Activated naive CD8-positive, alpha-beta T cell treated with anti-CD3 and anti-CD28 coated beads, Interleukin-2, amount 50 U/mL, for 24 hours (primary cell): ENCODE measurements at places on chromosomes 11 and 22.

DNA sequence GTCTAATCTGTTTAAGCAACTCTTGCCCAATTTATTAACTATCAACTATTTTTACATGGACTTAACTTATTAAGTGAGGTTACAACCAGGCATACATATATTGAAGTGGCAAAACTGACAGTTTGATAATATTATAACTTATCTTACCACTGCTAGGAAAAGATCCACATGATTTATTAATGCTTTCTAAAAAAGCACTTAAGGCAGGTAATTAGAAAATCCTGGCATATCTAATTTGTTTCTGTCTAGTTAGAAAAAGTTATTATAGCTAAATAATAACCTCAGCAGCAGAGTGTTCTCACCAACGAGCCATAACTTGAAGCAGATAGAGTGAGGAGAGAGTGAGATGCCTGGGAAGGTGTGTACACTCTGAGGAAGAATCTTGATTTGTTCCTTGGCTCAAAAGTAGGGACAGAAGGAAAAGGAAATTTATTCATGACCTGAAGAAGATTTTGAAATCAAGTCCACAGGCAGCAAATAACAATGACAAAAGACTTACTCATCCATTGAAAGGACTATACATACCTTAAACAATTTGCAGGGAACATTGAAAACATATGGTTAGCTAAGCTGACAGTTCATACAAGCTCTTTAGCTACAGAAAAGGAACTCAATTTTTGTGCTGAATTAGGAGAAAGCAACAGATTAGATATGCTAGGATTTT is 7.1 kb upstream of the MUC15 start:
- H3K4me3 ChIP-seq: no peak overlapping the region
- no peaks in the 10 kb centered on the region for H3K36me3 ChIP-seq
- no peak overlapping the region for H3K27ac ChIP-seq
- no peaks in the 10 kb centered on the region for H3K27me3 ChIP-seq
- no peaks in the 10 kb centered on the region for H3K4me1 ChIP-seq

DNA sequence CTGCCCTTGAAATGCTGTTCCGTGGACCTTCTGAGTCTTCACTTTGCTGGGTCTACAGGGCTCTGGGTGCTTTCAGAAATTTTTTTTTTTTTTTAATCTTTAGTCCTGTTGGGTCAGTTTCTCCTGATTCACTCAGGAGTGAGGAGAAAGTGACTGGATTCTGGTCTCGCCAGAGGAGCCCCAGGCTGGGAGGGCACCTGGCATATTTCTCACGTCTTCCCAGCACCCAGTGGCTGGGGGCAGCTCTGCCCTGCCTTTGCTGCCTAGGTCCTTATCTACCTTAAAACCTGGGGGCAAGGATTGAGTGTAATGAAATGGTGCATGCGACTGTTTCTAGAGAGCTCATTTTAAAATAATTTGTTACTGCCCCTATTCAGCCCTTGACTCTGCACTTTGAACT is 23.3 kb downstream of the SAMM50 start:
- peaks cover 45% of the 10 kb centered on the region for H3K36me3 ChIP-seq
- H3K27ac ChIP-seq: no peak overlapping the region
- no peak overlapping the region for H3K4me3 ChIP-seq
- DNase-seq: no peak
- H3K27me3 ChIP-seq: no peaks in the 10 kb centered on the region

GRCh38 chr11:132438418-132438817 is 1068.0 kb downstream of the NTM start:
- no peaks in the 10 kb centered on the region for H3K27me3 ChIP-seq
- H3K4me1 ChIP-seq: no peaks in the 10 kb centered on the region
- no peaks in the 10 kb centered on the region for H3K36me3 ChIP-seq
- H3K4me3 ChIP-seq: no peak overlapping the region

- H3K4me1 ChIP-seq: peaks cover 13% of the 10 kb centered on the region
- peaks cover 15% of the 10 kb centered on the region for H3K27me3 ChIP-seq
- no peak overlapping the region for H3K27ac ChIP-seq
- no peak for DNase-seq
Observed at GRCh38 chr22:37526376-37526775, 7.2 kb upstream of the CARD10 start.

GRCh38 chr11:614623-615503 is 887 bp downstream of the IRF7 start:
- peaks cover 14% of the 10 kb centered on the region for H3K36me3 ChIP-seq
- DNase-seq: no peak
- H3K27ac ChIP-seq: peak overlapping the region; percentile 86
- H3K27me3 ChIP-seq: no peaks in the 10 kb centered on the region
- peak overlapping the region; percentile 84 for H3K4me3 ChIP-seq

- H3K27me3 ChIP-seq: peaks cover 10% of the 10 kb centered on the region
- DNase-seq: no peak
- H3K27ac ChIP-seq: no peak overlapping the region
- no peak overlapping the region for H3K4me3 ChIP-seq
Observed at GRCh38 chr11:94658386-94658785, 91.2 kb downstream of the PIWIL4 start.

GRCh38 chr22:26536056-26536761 is 23.9 kb upstream of the TFIP11 start:
- H3K27me3 ChIP-seq: no peaks in the 10 kb centered on the region
- H3K27ac ChIP-seq: peak overlapping the region; percentile 61

- no peak overlapping the region for H3K27ac ChIP-seq
- no peaks in the 10 kb centered on the region for H3K27me3 ChIP-seq
- H3K4me1 ChIP-seq: no peaks in the 10 kb centered on the region
Observed at GRCh38 chr11:39113606-39114005, 2345.8 kb downstream of the LRRC4C start.

DNA sequence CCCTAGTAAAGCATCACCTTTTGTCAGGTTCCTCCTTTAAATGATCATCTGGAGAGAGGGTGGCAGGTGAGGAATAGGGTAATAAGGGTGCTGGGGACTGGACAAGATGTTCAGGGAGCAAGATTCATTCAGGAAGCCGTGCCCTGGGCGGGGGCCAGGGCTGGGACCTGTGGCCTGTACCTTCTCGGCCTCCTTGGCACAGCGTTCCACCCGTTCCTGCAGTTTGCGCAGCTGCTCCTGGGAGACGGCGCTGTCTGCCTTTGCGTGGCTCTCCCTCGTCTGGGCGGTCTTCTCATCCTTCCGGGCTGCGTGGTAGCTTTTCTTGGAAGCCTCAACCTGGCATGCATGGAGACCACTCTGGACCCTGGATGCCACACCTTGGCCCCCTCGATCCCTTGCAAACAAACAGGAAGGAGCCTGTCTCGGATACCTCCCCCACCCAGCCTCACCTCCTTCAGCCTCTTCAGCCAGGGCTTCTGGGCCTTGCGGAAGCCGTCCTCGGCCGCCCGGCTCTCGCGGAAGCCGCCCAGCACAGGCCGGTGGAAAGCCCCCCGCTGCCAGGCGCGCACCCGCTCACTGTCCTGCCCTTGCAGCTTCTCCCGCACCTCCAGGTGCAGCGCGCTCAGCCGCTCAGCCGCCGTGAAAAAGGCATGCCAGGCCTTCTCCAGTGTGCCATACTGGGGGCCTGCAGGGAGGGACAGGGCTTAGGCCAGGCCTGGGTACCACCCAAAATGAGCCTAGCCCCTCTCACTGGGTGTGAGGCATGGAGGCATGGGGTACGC is 3.5 kb upstream of the ARFGAP2 start:
- no peak overlapping the region for H3K27ac ChIP-seq
- no peak for DNase-seq
- H3K4me3 ChIP-seq: no peak overlapping the region
- peaks cover 7% of the 10 kb centered on the region for H3K36me3 ChIP-seq

- H3K4me1 ChIP-seq: peaks cover 83% of the 10 kb centered on the region
- DNase-seq: no peak
- H3K27ac ChIP-seq: no peak overlapping the region
- H3K27me3 ChIP-seq: no peaks in the 10 kb centered on the region
- H3K36me3 ChIP-seq: no peaks in the 10 kb centered on the region
Observed at GRCh38 chr11:75344186-75344585, 7.3 kb downstream of the ARRB1 start.

GRCh38 chr22:44019846-44020245 is 4.3 kb upstream of the PARVB start:
- H3K36me3 ChIP-seq: peaks cover 4% of the 10 kb centered on the region
- no peaks in the 10 kb centered on the region for H3K27me3 ChIP-seq
- H3K4me1 ChIP-seq: peaks cover 22% of the 10 kb centered on the region
- H3K4me3 ChIP-seq: no peak overlapping the region
- no peak for DNase-seq

- no peaks in the 10 kb centered on the region for H3K4me1 ChIP-seq
- no peak for DNase-seq
- no peaks in the 10 kb centered on the region for H3K36me3 ChIP-seq
- peaks cover 6% of the 10 kb centered on the region for H3K27me3 ChIP-seq
- H3K27ac ChIP-seq: no peak overlapping the region
- no peak overlapping the region for H3K4me3 ChIP-seq
Observed at GRCh38 chr11:92892802-92893684, 76.4 kb upstream of the MTNR1B start.

GRCh38 chr11:1346669-1347390 is 37.4 kb upstream of the TOLLIP start:
- H3K4me1 ChIP-seq: peaks cover 3% of the 10 kb centered on the region
- no peak overlapping the region for H3K4me3 ChIP-seq
- H3K36me3 ChIP-seq: no peaks in the 10 kb centered on the region
- no peak for DNase-seq
- no peaks in the 10 kb centered on the region for H3K27me3 ChIP-seq

DNA sequence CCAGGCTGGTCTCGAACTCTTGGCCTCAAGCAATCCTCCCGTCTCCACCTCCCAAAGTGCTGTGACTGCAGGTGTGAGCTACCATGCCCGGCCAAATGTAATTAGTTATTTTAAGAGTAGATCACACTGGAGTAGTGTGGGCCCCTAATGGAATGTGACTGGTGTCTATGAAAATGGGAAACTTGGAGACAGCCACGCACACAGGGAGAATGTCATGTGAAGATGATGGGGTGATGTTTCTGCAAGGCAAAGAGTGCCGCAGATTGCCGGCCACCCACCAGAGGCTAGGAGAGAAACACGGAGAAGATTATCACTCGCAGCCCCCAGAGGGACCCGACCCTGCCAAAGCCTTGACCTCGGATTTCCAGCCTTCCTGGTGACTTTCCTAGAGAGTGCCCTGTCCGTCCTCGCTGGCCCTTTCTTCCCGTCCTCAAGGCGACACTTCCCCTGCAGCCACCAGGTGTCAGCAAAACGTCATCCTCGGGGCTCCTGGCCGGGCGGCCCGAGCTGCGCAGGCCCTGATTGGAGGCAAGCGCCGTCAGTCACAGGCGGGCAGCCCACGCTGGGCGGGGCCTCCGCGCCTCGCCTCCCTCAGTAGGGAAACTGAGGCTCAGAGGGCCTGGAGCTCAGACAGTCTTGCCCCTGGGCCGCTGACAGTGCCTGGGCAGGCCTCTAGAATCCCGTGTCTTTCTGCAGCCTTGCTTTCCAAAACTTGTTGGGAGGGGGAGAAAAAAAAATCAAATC is 16.3 kb downstream of the CRYBB2 start:
- peaks cover 1% of the 10 kb centered on the region for H3K4me1 ChIP-seq
- peak; percentile 82 for DNase-seq
- no peak overlapping the region for H3K27ac ChIP-seq
- peaks cover 49% of the 10 kb centered on the region for H3K27me3 ChIP-seq
- no peaks in the 10 kb centered on the region for H3K36me3 ChIP-seq

- peaks cover 4% of the 10 kb centered on the region for H3K27me3 ChIP-seq
- H3K27ac ChIP-seq: no peak overlapping the region
- no peaks in the 10 kb centered on the region for H3K36me3 ChIP-seq
- H3K4me1 ChIP-seq: no peaks in the 10 kb centered on the region
- H3K4me3 ChIP-seq: no peak overlapping the region
Observed at GRCh38 chr22:49370627-49371301, 456.9 kb downstream of the BRD1 start.

- H3K36me3 ChIP-seq: no peaks in the 10 kb centered on the region
- H3K27ac ChIP-seq: no peak overlapping the region
Observed at GRCh38 chr22:23847991-23848864, 9.4 kb upstream of the DERL3 start.

GRCh38 chr22:18042685-18043084 is 18.3 kb upstream of the MICAL3 start:
- H3K36me3 ChIP-seq: no peaks in the 10 kb centered on the region
- no peak overlapping the region for H3K27ac ChIP-seq
- no peaks in the 10 kb centered on the region for H3K4me1 ChIP-seq

- H3K27me3 ChIP-seq: no peaks in the 10 kb centered on the region
- peak overlapping the region; percentile 79 for H3K27ac ChIP-seq
- H3K4me3 ChIP-seq: peak overlapping the region; percentile 30
- H3K4me1 ChIP-seq: peaks cover 29% of the 10 kb centered on the region
- DNase-seq: no peak
Observed at GRCh38 chr11:88301488-88302140, 35.9 kb downstream of the CTSC start.

GRCh38 chr11:10441652-10442503 is 13.2 kb upstream of the AMPD3 start:
- no peaks in the 10 kb centered on the region for H3K36me3 ChIP-seq
- H3K27me3 ChIP-seq: no peaks in the 10 kb centered on the region
- DNase-seq: peak; percentile 34
- H3K27ac ChIP-seq: peak overlapping the region; percentile 77
- peak overlapping the region; percentile 54 for H3K4me3 ChIP-seq

DNA sequence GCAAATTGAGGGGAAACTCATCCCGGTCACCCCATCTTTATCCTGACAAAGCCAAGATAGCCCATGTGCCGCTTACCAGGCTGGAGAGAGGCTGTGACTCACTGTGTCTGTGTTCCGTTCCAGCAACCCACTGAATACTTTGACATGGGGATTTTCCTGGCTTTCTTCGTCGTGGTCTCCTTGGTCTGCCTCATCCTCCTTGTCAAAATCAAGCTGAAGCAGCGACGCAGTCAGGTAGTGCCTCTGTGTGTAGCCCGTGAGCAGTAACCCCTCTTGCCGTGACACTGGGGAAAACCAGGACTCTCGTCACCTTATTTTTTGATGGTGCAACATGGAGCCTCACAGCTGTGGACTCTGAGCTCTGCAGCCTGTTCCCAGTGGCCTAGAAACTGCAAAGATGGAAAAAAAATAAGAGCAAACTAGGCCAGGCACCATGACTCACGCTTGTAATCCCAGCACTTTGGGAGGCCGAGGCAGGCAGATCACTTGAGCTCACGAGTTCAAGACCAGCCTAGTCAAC is 16.9 kb downstream of the C22orf31 start:
- no peak overlapping the region for H3K27ac ChIP-seq
- H3K4me3 ChIP-seq: no peak overlapping the region
- peaks cover 3% of the 10 kb centered on the region for H3K27me3 ChIP-seq
- H3K36me3 ChIP-seq: no peaks in the 10 kb centered on the region
